ENCODE measurements at places on chromosomes 3 and 15.

GRCh38 chr3:119559441-119559963 is at the start of gene CD80:
Gene CD80, minus strand, starts transcription at chr3:119559614. Its CDS starts 1,886 bp downstream, at chr3:119557728.
- DNase-seq = peak; percentile 64

DNA sequence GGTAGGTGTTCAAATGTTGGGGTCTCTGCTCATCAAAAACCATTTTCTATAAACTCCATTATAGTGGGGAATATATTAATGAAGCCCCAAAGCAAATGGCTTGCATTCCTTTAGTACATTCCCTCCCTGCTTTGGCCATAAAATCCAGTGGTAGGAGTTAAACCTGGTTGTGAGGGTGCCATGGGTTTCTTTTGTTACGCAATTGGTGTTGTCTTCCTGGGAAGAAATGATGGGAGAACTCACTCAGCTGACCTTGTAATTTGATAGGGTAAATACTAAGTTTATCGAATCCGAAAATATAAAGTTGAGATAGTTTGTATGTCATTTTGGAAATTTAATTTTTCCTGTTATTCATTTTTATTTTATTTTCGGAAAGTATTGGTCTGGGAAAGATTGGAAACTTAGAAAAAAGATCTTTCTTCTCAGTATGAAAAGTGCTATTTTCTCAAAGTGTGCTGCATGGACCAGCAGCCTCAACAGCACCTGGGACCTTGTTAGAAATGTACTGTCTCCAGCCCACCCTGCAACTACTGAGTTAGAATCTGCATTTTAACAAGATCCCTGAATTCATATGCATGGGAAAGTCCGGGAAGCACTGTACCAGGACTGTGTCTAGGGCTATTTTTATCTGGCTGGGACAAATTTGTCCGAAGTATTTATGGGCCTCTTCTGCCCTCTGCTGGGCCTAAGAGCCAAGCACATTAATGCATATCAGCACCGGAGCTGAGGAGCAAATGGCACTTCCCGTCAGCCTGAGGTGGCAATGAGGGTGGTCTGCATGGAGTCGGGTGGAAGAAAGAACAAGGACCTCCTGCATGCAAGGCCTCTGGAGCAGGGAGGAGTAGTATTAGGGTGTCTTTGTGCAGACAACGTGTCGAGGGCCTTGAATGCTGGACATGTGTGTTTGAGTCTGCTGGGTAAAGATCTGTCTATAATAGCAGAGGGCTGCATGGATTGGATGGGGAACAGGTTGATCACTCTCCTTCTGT is 54.7 kb downstream of the FAM81A start:
- peak; percentile 77 for DNase-seq

DNA sequence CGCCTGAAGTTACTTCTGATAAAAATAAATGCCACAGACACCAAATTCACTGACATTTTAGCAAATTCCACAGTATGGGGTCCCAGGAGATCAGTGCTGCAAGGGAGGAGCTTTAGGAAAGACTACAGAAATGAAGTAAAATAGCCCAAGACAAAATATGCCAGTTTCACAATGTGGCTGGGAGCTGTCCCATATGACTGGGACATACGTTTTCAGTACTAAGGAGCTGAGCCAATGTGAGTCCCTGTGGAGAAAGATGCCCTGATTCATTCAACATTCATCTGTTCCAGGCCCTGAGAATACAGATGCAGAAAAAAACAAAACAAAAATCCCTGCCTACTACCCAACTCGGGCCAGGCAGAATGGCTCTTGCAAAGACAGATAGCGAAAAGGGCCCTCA is 63.4 kb upstream of the FAM174B start:
- DNase-seq = no peak

GRCh38 chr3:32437896-32438295 is 46.2 kb downstream of the CMTM7 start:
- DNase-seq = no peak

- no peak for DNase-seq
Measured at GRCh38 chr3:102791641-102792589, 357.1 kb downstream of the ZPLD1 start.

GRCh38 chr3:36843065-36844051 is 79.0 kb upstream of the DCLK3 start:
- peak; percentile 56 for DNase-seq

DNA sequence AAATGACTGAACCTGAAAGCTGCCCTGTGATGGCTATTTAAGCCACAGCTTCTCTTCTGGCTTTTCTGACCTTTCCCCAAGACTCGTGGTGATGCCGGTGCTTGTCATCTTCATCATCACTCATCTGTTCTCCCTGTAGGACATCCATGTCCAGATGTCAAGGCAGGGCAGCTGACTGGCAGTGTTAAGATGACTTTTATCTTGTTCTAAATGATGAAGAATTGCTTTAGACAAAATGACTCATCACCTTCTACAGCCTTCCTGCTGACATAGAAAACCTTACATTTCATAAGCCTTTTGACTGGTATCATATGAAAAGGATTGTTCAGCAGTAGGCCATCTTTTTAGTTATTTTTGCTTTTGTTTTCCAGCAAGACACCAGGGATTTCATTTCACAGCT is 67.0 kb upstream of the GPR149 start:
- DNase-seq = no peak

GRCh38 chr3:140128631-140129030 is 193.6 kb downstream of the CLSTN2 start:
- DNase-seq = peak; percentile 33

DNA sequence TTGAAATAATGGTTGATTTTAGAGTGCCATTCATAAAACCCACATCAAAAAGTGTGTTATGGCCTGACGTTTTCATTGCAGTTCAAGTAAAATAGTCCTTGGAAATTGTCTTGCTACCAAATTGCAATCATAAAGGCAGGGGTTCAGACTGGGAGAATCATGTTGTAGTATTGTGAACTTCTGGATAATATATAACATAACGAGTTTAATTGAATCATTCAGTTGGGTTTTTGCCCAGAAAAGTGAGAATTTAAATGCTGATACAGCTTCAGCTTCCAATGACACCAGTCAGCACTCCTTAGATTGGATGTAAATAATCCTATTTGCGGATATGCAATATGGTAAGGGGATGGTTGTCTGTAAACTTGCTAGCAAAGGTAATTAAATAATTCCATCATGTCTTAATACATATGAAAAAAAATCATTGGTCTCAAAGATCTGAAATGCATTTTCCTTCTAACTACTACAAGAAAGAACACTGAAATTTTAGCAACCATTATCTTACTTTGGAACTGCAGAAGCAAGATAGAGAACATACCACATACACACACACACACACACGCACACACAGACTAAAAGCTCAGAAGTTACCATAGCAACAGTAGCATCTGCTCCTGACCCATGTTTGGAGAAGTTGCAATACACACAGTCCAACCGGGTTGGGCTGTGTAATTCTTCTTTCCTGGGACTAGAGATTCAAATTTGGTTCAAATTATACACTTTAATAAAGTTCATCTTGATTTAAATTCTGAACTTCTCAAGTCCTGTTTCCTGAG is 686.2 kb upstream of the NR2F2 start:
- DNase-seq = no peak

- no peak for DNase-seq
Measured at GRCh38 chr3:177820683-177821316, 623.5 kb upstream of the TBL1XR1 start.

GRCh38 chr15:63306492-63307073 is 29.2 kb downstream of the APH1B start:
- no peak for DNase-seq

DNA sequence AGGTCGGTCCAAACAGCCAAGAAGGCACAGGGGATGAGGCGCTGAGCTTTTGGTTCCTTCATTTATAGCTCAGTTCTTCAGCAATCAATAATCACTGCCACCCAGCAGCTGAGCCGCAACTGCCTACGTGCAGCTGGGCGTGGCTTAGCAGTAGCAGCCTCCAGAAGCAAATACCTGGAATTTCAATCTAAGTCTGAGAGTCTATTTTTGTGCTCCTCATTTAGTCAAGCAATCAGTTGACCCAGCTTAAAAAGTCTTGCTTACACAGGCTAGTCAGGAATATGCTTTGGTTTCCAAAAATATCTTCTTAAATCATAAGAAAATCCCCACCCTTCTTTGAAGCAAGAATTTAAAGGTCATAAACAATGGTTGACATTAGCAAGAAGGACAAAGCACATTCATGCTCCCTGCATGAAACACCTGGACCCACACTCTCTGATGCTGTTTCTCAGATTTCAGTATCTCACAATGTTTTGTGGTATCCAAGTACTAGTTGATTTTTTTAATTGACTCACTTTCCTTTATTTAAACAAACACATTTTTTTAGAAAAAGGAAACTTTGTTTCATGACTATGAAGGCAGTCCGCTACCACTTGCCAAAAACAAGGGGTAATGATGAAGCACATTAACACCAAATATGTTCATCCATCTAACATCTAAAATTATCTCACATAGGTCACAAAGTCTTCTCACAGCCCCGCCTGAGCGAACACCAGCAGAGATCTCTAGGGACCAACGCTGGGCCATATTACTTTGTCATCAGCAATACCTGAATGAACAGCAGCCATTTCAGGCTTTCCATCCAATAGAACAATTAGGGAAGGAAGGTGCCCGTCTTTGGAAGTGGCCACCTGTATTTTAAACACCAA is 106.1 kb downstream of the OXNAD1 start:
- DNase-seq = no peak

GRCh38 chr3:129161860-129162271 is 1.0 kb upstream of the ISY1 start:
- DNase-seq = peak; percentile 8

DNA sequence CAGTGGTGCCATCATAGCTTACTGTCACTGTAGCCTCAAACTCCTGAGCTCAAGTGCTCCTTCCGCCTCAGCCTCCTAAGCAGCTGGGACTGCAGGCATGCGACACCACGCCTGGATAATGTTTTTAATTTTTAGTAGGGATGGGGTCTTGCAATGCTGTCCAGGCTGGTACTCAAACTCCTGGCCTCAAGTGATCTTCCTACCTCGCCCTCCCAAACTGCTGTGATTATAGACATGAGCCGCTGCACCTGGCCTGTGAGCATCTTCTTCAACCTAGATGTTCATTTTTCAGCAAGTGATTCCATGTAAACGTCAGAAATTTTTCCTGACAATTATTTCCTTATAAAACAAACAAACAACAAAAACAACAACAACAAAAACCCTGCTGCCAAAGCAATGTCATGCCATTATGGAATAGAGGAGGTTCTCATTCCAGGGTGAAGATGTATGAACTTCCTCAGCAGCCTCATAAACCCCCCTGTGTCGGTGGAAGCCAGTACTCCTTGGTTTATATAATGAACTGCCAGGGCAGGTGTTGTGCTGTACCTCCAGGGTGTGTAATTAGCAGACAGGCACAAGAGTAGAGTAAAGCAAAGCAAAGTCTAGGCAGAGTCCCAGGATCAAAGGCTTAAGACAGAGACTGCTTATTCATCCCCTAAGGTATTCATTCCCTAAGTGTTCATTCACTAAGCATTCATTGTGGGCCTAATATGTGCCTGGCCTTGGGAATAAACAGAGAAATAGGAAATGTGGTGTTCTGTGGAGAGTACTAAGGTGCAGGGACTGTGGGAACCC is 44.6 kb downstream of the NR2C2 start:
- no peak for DNase-seq

- no peak for DNase-seq
Measured at GRCh38 chr15:73674587-73674986, 9.6 kb upstream of the CD276 start.

DNA sequence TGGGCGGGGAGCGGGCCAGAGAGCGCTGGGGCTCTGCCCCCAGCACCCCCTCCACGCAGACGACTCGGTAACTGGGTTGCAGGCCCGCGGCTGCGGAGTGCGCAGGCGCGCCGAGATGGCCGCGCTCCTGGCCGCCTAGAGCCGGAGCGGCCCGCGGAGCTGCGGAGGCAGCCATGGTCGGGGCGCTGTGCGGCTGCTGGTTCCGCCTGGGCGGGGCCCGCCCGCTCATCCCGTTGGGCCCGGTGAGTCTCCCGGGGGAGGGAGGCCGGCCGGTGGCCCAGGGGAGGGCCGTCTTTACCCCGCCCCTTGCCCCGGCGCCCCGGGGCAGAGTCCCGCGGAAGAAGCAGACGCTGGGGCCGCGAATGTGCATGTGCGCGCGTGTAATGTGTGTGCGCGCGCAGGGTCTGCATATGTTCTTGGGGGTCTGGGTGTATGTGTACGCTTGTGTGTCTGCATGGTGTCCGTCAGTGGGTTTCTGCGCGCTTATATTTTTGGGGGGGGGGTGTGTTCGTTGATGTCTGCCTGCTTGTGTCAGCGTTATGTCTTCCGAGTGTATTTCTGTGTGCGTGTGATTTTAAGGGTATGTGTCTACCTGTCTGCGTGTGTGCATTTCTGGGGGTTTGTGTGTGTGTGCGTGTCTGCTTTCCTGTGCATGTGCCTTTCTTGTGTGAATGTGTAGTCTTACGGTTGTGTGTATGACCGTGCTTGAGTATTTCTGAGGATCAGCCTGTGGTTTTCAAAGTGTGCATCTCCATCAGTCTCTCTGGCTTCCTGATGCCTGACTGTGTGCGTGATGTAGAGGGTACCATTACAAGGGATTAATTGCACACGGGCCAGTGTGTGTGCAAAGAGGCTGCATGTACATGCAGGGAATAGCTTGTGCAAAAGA is at the start of gene ABHD14A:
Gene ABHD14A, plus strand, starts transcription at position 102 of the 889 bp plus-strand sequence. Its CDS starts 72 bp downstream, at position 174.
- peak; percentile 81 for DNase-seq

DNA sequence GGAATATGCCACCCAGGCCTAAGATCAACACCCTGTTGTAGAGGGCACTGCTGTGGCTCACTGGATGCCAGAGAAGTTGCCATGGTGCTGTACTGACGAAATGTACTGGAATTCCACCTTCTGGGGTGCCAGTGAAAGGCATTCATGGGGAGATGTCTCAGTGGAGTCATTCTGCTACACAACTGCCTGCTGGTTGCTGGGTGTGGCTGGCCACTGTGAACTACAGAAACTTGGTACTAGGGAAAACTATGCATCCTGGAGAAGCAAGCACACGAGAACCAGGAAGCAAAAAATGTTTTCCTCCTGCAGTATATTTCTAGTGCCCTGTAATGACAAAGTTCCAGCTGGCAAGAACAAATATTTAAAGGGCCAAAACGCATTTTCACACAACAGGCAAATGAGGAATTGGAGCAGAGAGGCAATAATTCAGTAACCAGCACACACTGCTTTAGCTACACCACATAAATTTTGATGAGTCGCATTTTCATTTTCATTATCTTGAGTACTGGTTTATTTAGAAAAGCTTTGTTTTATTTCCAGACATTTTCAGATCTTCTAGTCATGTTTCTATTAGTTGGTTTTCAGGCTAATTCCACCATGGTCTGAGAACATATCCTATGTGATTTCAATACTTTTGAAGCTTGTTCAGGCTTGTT is 18.3 kb upstream of the RFX7 start:
- DNase-seq = no peak

GRCh38 chr15:39310633-39311032 is 270.2 kb upstream of the THBS1 start:
- peak; percentile 60 for DNase-seq

- no peak for DNase-seq
Measured at GRCh38 chr3:185813691-185814215, 11.1 kb downstream of the IGF2BP2 start.

DNA sequence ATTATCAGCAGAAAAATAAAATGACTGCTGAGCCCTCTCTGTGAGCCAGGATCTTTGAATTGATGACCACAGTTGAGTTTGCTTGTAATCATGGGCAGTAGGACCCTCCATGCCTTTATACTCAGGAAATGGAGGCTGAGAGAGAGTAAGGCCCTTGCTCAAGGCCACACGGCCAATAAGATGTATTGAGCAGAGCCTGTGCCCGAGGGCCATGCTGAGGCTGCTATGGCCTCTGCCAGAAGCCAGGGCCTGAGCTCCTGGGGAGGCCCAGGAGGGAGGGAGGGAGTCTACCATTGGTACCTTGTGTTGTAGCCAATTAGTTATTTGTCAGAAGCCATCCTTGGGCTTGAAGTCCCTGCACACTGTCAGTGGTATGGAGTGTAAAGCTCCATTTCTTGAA is 151.4 kb downstream of the DNAJB8 start:
- DNase-seq = no peak
